ENCODE measurements at places on chromosomes 6 and 20.

- no peak for DNase-seq
Measured at GRCh38 chr6:133097208-133097607, 143.9 kb upstream of the EYA4 start.

DNA sequence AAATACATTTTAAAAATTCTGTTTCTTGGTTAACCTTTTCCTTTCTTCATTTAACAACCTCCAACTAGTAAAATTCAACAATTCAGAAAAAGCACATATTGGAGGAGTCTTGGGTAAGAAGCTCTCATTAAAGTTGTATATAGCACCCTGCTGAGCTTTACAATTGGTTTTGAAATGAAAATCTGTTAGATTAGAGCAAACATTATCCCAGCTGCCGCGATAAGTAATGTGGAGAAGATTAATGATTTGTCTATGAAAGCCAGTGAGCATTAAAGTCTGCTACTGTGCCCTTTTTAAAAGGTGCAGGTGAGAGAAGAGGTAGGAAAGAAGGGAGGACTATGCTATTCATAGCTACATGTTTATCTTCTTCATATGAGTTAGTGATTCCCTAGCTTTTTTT, 201.5 kb downstream of the ZFAND3 start:
- DNase-seq, result no peak

DNA sequence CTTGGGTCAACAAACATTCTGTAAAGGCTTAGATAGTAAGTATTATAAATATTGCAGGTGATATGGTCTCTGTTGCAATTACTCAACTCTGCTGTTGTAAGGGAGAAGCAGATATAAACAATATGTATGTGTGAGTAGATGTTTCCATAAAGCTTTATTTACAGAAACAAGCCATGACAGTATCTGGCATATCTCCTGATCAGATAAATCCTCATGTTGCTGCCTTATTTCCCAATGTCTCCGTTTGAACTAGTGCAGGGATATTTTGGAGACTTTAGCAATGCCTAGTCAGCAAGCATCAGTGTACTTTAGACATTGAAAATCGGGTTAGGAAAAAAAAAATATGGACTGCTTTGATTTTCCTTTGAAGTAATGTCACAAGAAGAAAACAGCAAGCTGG, 96.1 kb downstream of the LAMA2 start:
- DNase-seq, result no peak

DNA sequence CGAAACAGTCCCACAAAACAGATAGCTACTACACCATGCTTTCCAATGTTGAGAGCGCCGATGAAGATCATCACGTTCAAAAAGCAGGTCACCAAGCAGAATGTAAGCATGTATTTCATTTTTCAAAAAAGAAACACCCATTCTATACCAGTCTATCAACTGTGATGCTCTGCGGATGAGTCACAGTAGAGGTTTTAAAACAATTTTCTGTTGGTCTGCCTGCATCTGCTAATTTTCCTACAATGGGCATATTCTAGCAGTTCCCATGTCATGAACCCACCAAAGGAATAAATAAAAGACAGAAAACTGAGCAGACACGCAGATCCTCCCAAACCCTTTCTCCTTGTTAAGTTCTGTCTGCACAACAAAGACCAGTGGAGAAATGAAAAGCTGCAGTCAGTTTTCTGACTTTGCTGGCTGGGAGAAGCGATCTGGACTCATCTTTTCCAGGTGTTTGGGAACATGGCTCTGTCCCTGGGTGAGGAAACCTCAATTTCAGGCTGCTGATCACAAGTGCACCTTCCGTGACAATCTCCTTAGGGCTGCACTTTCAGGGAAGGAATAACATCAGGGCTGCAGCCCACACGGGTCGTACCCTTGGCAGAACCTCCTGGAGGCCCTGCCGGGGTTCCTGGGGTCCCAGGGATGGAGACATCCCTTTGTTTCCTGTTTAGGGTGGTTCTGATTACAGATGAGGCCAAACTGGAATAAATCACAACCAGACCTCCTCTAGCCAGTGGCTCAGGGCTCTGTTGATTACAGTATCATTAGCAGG, 200.1 kb downstream of the BMP7 start:
- no peak for DNase-seq

DNA sequence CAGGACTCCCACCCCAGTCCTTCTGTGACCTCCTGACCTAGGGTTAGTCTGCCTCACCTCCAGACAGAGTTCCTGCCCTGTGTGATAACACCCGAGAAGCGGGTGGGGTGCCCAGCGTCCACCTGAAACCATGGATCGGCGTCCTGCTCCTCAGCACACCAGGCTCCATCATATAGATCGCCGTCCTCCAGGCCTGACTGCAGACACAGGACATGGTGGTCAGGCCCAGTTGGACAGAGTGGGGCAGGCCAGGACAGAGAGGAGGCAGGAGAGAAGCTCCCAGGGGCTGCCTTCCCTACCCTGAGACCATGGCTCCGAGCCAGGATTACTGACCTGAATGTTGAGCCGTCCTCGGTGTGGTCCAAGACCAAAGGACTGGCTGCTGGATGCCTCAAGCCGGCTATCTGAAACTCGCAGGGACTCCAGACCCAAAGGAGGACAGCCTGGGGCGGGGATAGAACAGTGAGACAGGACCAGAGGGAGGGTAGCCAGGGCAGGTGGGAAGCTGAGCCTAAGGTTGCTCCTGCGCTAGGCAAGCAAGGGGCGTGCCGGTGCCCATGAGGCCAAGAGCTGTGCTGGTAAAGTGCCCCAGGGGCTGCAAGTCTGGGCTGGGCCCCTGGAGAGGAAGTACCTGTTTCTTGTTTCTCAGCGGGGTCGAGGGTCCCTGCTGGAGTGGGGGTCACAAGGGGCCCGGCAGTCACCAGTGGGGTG, 2.2 kb downstream of the CPXM1 start:
- DNase-seq, result no peak

- DNase-seq, result no peak
Measured at GRCh38 chr6:40383348-40384115, 203.6 kb downstream of the LRFN2 start.

- DNase-seq, result no peak
Measured at GRCh38 chr6:128754658-128755256, 128.2 kb upstream of the LAMA2 start.

DNA sequence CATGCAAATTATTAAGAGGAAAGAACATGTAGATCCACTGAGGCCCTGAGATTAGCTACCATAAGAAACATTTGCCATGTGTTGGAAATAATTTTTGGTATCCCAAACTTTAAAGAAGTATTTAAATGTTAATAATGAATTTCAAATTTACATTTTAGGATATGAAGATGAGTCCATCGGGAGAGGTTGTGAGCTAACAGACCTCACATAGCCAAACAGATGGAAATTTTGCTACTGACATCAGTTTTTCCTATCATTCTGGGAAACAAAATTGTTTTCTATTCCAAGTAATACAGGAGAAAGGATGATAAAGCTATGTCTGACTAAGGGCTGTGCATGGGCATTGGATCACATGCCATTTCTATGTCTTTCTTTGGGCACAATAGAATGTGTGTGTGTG, 809.6 kb downstream of the TENT5A start:
- DNase-seq, result no peak

GRCh38 chr6:9896806-9897205, 518.1 kb downstream of the TFAP2A start:
- DNase-seq, result no peak

DNA sequence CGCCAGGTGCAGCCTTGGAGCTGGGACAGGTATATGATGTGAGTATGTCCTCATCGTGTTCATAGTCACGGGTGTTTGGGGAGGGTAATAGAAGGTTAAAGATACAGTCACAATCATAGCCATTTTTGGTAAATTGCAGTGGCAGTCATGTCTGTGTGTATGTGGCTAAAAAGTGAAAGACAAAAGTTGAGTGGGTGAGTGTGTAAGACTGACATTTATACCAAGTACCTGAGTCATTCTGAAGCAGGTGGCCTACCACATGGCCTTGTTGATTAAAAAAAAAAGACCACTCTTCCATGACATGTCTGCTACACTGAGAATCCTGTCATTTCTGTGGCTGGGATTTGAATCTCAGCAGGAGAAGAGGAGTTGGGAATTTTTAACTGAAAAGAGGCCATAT, 181.9 kb downstream of the SCP2D1 start:
- DNase-seq, result no peak

GRCh38 chr6:147508042-147508865, at the start of gene SAMD5:
SAMD5 (plus strand) TSS chr6:147508690; CDS start chr6:147508929, 239 bp downstream.
- no peak for DNase-seq

- DNase-seq, result no peak
Measured at GRCh38 chr6:4351520-4352321, 216.3 kb upstream of the ECI2 start.

GRCh38 chr6:74166849-74167248, 470.8 kb downstream of the CD109 start:
- no peak for DNase-seq

DNA sequence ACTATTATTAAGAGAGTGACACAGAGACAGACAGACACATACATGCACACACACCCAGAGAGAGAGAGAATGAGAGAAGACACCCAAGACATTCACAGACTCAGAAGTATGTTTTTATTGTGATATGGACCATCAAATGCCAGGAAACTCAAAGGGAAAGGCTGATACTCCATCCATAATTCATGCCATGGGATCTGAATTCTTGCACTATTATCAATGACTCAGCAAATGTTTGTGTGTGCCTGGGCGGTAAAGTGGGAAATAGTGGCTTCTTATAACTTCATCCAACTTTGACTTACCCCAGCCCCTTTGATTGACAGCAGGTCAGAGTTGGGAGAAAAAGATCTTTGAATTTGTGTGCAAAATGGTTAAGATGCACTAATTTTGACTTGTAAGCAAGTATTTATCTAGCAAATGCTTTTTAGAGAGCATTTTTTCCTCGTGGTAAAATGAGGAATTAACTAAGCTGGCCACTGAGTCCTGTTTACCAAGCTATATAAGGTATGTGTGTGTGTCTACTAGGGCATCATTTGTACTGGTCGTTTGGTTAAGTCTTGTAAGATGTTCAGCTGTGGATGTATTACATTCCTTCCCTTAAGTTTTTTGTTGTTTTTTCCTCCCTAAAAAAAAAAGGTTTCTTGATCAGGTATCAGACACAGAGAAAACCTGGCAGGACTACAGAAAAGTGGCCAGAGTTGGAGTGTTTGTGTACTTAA, 3.0 kb upstream of the CCN2 start:
- DNase-seq, result no peak

- no peak for DNase-seq
Measured at GRCh38 chr6:132465530-132466485, 47.1 kb downstream of the STX7 start.

DNA sequence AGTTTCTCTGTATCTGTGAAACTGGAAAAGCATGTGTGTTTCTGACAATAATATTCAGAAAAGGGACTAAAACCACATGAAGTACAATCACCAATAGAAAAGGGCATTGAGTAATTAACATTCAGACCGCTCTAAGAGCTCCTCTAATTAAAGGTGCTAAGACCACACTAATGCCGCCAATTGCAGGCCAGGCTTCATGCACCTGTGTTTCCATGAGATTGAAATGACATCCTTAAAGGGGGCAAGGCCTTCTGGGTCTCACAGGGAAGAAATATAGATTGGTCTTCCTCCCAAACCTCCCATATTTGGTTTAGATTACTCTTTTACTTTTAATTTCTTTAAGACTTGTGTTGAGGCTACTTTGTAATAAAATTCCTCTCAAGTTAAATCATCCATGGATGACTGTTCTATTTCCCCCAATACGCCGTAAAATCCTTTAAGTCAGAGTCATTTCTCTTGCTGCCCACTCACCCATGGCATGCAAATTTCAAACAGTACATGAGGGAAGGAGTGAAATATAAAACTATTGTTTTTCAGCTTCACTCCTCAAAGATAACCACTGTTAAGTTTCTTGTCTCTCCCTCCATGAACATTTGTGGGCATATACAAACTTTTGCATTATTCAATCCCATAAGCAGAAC, 110.6 kb downstream of the UBE3D start:
- no peak for DNase-seq

GRCh38 chr6:4664117-4664626, 112.0 kb upstream of the CDYL start:
- DNase-seq, result no peak

DNA sequence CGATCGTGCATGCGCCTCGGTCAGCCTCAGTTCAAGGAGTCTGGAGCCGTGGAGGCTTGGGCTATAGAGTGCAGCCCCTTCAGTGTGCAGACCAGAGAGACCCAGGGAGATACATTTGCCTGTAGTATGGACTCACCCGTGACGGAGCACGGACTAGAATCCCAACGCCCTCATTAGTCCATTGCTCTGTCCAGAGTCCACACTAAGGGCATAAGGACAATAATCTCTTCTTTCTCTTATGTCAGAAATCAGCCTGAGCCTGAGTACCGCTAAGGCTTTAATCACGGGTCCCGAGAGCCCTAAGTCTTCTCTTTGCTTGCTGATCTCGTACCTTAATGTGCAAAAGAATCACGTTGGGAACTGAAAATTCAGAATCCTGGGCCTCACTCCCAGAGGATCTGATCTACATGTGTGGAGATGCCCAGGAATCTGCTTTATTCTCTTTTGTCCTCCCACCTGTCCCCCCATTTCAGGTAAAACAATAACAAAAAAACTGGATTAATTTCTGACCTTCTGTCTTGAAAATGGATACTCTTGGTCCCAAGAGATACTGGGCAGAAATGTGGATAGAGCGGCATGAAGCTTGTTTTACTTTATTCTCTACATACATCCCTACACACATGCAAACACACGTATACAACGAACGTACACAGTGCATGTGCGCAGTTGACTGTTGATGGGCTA, 671 bp downstream of the BPHL start:
- no peak for DNase-seq

DNA sequence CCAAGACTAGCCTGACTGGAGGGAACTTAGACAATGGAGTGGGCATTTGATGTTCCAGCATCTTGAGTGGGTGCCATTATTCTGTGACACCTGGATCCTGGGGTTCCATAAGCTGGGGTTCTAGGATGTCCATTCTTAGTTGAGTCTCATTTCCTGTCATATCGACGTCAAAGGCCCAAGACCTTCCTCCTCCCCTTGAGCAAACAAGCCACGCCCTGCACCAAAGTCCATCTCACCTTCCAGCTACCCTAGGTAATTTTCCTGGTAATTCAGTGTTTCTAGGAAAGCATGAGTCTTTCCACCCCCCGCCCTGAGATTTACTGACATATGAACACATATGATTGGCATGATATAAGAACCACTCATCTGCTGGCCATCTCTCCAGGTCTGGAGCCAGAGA, at the start of gene TRIM40:
Gene TRIM40 (plus strand): TSS at position 384 of the 400 bp plus-strand sequence. CDS start 897 bp downstream, outside the sequence.
- no peak for DNase-seq

GRCh38 chr6:47202644-47203205, 107.0 kb downstream of the TNFRSF21 start:
- no peak for DNase-seq

GRCh38 chr6:90135667-90136066, 161.0 kb downstream of the BACH2 start:
- no peak for DNase-seq

- no peak for DNase-seq
Measured at GRCh38 chr20:19403549-19403948, 191.1 kb downstream of the SLC24A3 start.
